ENCODE measurements at places on chromosomes 7 and 10.

DNA sequence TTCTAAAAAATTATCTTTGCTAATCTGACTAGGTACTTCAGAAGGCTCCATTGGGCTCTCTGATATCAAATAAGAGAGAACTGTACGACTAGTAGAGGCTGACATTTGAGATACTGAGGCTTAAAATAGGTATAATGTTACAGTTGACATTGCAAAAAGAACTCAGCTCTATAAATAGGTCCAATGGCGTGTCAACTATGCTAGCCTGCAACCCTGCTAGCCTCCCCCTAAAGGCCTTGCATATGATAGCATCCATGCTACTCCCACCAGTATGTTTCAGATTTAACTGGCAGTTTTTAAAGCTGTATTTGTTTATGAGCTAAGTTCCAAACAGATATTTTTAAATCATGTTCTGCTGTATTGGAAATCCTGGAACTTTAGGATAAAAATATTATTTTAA is at the start of gene PPP1R3A:
PPP1R3A (minus strand) TSS at position 64 of the 400 bp plus-strand sequence; CDS start at position 51, 13 bp downstream.
- no peak for DNase-seq

GRCh38 chr7:142795339-142795863 is 24.6 kb downstream of the PRSS2 start:
- DNase-seq: peak; percentile 87

DNA sequence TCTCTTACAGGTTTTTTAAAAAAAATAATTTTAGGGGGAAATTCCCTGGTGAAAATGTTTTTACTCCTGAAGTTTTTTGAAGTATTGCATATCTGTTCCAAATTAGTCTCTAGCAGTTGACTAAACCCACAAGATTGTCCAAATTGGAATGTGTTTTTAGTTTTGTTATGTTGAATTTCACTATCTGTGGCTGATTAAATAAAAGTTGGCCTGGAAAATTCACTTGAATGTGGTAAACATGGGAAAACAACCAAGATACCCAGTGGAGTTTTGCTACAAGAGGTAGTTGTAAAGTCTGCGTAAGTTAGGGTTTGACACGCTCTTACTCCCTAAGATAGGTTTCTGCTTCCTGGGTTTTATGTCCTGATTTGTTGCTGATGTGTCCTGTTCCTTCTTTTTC is 3.3 kb downstream of the TSGA13 start:
- DNase-seq: no peak

- DNase-seq: no peak
These were observed 261.0 kb downstream of the HDAC9 start for GRCh38 chr7:18756378-18757050.

DNA sequence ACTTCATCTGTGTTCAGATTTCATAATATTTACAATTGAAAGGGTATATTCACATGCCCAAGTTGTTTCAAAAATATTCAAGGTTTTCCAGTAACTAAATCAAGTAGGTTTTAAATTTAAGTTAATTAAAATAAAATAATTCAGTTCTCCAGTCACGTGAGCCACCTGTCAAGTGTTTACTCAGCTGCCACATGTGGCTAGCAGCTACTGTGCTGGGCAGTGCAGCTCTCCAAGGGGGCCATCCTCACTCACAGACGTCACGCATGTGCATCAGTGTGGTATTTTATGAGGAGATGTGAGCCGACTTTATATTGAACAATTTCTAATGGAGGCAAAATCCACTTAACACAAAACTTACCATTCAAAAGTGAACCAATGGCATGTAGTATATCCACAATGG is 69.7 kb upstream of the CAMK2B start:
- DNase-seq: no peak

GRCh38 chr7:116018731-116019130 is 11.8 kb downstream of the TFEC start:
- no peak for DNase-seq

DNA sequence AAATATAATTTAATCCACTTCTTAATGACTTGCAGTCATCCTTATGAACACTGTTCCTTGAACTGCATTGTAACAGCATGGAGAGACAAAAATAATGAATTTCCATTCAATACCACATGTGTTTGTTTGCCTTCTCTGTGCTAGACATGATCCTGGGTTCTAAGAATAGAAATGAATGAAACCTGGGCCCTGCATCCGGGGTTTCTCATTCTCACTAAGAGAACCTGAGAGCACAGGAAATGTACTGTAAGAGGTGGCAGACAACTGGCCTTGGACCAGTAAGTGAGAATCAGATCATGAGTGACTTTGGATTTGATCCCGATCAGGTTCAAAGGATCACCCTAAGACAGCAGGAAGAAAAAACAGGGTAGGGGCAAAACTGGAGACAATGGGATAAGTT is 37.2 kb upstream of the CUL1 start:
- DNase-seq: no peak

All from activated effector memory CD4-positive, alpha-beta T cell treated with anti-CD3 and anti-CD28 coated beads, Interleukin-2, amount 50 U/mL, for 16 hours (primary cell).